ENCODE measurements at places on chromosomes 5 and 9.

GRCh38 chr9:31683116-31683515, 701.3 kb upstream of the ACO1 start:
- DNase-seq, result no peak

DNA sequence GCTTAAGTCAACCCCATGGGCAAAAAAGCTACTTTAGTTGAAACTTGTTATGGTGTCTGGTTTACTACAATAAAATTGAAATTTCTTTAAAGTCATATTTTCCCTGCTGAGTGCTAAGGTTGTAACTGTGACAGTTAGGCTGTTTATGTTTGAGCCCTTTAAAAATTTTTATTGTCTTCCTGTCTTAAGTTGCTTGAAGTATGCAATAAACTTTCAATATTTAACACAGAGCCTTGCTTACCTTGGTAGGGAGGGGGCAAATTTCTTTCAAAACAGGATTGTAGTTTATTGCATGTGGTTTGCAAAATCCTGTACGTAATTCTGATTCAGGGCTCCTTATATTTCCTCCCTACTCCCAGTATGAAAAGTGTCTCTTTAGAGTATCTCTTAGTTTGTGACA, 465.5 kb upstream of the ACTBL2 start:
- no peak for DNase-seq

GRCh38 chr9:4839470-4839912, 46.7 kb downstream of the RCL1 start:
- no peak for DNase-seq

DNA sequence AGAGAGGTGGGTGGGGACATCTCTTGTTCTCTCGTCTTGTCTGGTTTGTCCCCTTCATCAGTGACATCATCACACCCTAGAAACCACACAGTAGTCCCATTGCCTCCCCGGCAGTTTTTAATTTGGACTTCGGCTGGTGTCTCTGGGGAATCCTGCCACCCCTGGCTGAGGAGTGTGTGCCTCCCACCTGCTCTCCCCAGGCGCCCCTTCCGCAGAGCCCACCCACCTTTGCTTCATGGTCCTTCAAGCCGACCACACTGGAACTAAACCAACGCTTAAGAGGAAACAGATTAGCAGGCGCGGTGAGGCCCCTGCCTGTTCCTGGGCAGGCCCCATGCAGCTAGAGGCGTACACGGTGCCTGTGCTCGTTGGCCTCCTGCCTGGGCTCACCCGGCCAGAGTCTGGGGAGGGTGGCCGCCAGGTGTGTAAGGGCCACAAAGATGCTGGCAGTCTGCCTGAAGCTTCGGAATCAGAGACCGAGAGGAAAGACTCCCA, 107.6 kb upstream of the SPRY4 start:
- no peak for DNase-seq

GRCh38 chr5:148186248-148187003, 16.4 kb upstream of the SPINK6 start:
- no peak for DNase-seq

DNA sequence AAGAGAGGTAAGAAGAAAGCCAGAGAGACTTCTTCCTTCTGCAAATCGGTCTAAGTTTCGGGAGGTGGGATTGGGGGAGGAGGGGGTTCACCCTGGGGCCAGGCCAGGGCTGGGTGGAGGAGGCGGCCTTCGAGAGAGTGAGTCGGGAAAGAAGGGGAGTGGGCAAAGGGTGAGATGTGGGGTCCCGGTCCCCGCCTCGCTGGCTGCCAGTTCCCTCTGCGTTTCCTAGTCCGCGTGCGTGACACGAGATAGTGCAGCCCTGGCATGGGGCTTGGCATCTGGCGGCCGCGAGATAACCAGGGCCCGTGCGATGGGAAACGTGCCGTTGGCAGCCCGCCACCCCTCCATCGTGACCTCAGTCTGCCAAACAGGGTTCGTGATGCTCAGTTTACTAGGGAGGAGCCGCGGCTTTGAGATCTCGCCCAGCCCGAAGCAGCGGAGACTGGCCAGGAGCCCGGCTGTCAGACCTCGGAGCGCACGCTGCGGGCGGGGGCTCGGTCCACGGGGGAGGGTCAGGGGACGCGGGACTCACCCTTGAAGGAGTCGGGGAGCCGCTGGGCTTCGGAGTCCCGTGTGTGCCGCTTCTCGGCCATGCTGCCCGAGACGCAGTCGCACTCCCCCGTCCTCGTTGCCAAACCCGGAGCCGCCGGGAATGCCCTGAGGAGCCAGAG, at the start of gene STOM:
TSS of gene STOM (minus strand) at position 656 of the 671 bp plus-strand sequence. CDS start at position 593, 63 bp downstream.
- no peak for DNase-seq

GRCh38 chr5:27191786-27192510, 153.6 kb upstream of the CDH9 start:
- no peak for DNase-seq

DNA sequence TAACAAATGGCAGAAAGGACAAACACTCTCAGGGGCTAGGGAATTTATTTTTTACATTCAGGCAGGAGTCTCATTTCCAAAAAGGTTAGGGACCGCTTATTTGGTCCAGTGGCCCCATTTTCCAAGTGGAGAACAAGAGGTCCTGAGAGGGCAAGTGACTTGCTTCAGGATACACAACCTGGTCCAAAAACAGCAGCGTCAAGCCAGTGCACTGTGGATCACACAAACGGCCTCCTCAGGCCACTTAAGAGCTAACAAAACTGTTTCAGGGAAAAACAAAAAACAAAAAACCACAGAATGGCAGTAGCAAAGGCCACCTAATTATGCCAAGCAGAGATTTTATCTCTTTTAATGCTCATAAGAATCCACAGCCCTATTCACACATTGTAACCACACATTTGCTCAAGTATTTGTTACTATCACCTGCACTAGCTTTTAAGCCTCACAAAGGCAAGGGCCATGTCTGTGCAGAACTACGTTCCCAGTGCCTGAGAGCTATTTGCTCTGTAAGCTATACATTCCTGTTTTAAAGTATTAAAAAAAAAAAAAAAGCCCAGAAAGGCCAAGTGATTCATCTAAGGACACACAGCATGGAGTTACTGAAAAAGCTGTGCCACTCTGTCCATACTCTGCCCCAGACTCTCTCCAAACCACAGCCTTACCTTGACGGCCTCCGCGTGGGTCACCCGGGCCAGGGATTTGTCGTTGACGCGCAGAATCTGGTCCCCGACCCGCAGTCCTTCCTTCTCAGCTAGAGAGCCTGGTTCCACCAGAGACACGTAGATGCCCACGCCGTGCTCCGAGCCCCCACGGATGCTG, 1.5 kb downstream of the WHRN start:
- no peak for DNase-seq

DNA sequence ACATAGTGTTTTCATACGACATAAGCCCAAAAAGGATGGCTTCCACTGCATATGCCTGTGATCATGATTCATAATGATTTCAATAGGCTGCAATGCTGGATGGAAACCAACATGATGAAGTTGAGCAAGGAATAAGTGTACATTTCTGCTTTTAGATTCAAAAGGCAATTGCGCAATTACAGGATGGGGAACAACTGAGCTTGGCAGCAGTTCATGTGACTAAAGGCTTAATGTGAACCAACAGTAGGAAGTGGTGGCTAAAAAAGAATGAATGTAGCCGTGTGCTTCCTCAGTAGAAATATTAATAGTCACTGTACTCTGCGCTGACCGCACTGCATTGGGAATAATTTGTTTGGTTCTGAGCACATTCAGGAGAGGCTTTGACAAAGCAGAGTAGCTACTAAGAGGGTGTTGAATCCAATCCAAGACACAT, 51.2 kb downstream of the SLC1A3 start:
- DNase-seq, result no peak

DNA sequence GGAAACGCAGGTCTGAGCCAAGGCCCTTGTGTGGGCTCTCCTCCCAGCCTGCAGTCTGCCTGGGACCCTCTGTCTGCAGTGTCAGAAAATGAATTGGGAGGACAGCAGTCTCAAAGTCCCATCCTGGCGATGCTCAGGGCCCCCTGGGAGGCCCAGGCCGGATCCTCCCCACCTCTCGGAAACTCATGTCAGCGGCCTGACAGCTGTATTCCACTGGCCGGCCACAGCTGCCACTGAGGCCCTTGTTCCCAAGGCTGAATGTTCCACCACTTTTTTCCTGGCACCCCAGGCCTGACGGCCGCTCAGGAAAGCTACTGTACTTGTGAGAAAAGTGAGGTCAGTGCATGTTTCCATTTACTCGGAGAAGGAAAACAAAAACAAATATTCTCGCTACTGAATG, 180.0 kb downstream of the FGF18 start:
- no peak for DNase-seq

- DNase-seq, result no peak
Measured at GRCh38 chr5:151155775-151156506, 1.6 kb downstream of the ANXA6 start.

GRCh38 chr9:5893591-5894236, 3.0 kb downstream of the MLANA start:
- no peak for DNase-seq

- DNase-seq, result no peak
Measured at GRCh38 chr5:155564541-155564940, 551.0 kb downstream of the KIF4B start.

- DNase-seq, result no peak
Measured at GRCh38 chr5:1017691-1018455, 9.3 kb downstream of the NKD2 start.

DNA sequence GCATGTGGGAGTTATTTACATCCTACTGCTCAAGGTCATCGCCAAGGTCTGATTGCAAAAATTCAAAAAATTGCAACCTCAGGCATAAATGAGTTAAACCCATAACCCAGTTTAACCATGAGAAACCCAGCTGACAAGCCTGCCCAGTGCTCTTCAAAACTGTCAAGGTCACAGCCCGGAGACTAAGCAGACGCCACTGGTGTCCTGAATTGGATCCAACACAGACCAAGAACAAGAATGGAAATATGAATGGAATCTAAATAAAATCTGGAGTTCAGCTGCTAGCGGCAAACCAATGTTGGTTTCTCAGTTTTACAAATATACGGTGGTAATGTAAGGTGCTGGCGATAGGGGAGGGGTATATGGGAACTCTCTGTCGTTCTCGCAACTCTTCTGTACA, 201.5 kb upstream of the MVB12B start:
- DNase-seq, result no peak

GRCh38 chr5:181052672-181053487, 12.8 kb downstream of the BTNL9 start:
- no peak for DNase-seq

- no peak for DNase-seq
Measured at GRCh38 chr9:14479163-14479560, 165.2 kb upstream of the NFIB start.

DNA sequence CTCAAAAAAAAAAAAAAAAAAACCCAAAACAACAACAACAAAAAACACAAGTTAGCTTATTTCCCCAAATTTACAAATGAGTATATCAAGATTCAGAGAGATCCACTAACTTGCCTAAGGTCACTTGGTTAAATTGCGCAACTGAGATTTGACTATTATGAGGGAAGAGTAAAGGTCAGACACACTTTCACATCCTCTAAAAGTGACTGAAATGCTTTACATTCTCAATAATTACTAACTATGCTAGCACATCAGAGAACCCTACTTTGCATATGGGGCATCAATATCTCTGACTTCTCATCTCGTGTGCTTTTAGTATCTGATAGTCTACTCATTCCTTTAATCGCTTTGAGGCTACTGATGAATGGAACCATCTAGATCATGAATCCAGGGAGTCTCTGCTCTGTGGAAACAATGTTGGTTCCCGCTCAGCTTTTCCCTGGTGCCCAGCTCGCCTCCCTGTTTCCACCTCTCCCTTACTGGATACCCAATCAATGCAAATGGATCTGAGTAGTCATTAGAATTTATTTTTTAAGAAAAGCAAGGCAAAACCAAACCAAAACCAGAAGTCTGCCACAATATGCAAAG, 182.1 kb upstream of the TRIM32 start:
- DNase-seq, result no peak

DNA sequence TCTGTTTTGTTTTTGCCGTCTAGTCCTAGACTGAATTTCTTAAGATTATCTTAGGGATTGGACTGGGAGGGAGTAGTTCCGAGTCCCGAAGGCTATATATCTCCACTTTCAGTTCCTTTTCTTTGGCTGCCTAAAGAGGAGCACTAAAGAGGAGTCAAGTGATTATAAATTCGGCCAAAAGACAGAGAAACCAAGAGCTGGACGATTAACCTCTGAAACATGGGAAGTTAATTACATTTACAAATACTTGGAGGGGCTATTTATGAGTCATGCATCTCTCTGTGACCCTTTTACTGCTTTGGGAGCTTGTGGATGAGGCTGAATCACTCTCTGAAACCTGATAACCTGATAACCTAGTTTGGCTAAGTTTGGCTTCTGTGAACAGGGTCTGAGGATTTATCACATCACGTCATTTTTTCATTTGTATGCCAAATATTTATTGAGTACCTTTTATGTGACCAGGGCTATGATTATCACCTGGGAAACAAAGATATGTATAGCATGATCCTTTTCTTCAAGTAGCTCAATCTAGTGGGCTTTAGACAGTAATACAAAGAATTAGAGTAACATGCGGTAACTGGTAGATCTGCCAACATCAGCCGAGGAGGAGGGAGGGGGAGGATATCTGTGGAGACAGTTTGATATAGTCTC, 180.9 kb downstream of the CD180 start:
- DNase-seq, result no peak

- DNase-seq, result no peak
Measured at GRCh38 chr9:77949751-77950436, 81.7 kb downstream of the GNAQ start.

GRCh38 chr5:128965011-128965637, at the start of gene SLC27A6:
SLC27A6 (plus strand) TSS chr5:128965488; CDS start chr5:128966138, 650 bp downstream.
- no peak for DNase-seq

GRCh38 chr9:106859957-106860720, 2.8 kb upstream of the ZNF462 start:
- DNase-seq, result no peak

GRCh38 chr5:54703565-54704255, 186.2 kb downstream of the SNX18 start:
- no peak for DNase-seq

DNA sequence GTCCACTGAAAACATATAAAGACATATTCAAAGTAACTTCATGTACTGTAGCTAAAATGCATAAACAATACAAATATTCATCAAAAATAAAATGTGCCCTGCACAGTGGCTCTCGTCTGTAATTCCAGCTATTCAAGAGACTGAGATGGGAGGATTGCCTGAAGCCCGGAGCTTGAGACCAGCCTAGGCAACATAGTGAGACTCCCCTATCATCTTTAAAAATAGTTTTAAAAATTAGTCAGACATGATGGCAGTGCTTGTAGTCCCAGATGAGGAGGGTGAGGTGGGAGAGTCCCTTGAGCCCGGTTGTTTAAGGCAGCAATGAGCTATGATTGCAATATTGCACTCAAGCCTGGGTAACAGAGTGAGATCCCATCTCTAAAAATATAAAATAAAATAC, 534.1 kb downstream of the ANXA1 start:
- DNase-seq, result no peak

GRCh38 chr9:126658956-126659555, 45.3 kb downstream of the LMX1B start:
- DNase-seq, result no peak

GRCh38 chr5:655406-655805, 37.7 kb downstream of the TPPP start:
- no peak for DNase-seq

DNA sequence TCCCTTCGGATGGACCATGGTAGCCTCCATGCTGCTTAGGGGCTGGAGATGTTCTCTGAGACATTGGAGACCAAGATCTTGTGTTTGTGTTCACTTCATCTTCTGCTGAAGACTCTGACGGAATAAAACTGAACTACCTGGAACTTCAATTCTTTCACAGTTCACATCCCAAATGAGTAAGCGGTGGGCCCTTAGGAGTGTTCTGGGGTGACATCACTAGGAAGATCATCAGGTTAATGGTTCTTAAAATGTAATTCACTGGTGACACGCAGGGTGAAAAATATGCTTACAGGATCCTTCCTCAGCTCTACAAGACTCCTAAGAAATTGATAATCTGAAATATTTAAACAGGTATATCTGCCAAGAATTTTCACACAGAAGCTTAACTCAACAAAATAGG, 561.5 kb downstream of the SEMA5A start:
- no peak for DNase-seq

GRCh38 chr5:82105457-82105856, 133.6 kb downstream of the ATG10 start:
- DNase-seq, result no peak

Measured in activated CD4-positive, CD25-positive, alpha-beta regulatory T cell treated with anti-CD3 and anti-CD28 coated beads, Interleukin-2, amount 50 U/mL, for 16 hours (primary cell).